ENCODE measurements at places on chromosomes 16 and 17.
A peak's percentile ranks its signal among the peaks of the same experiment; 100 is the strongest.

DNA sequence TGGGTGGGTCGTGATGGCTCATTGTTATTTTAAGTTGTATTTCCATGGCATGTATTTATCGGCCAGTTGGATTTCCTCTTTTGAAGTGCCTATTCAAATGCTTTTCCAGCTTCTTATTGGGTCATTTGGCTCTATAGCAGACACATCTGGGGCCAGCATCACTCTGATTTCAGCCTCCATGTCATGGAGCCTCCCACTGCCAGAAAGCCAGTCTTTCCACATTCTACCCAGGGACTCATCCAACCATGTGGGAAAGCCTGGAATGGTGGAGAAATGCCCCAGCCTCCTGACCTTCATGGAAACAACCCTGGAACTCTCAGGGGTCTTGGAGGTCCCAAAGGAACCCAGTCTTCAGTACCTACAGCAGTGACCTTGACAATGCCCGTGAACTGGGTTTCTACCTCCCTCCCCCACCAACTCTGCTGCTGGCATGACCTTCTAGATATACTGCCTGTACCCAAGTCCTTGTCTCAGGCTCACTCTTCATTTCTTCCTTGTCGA, 33.8 kb upstream of the ADGRG1 start:
- no peak for DNase-seq

DNA sequence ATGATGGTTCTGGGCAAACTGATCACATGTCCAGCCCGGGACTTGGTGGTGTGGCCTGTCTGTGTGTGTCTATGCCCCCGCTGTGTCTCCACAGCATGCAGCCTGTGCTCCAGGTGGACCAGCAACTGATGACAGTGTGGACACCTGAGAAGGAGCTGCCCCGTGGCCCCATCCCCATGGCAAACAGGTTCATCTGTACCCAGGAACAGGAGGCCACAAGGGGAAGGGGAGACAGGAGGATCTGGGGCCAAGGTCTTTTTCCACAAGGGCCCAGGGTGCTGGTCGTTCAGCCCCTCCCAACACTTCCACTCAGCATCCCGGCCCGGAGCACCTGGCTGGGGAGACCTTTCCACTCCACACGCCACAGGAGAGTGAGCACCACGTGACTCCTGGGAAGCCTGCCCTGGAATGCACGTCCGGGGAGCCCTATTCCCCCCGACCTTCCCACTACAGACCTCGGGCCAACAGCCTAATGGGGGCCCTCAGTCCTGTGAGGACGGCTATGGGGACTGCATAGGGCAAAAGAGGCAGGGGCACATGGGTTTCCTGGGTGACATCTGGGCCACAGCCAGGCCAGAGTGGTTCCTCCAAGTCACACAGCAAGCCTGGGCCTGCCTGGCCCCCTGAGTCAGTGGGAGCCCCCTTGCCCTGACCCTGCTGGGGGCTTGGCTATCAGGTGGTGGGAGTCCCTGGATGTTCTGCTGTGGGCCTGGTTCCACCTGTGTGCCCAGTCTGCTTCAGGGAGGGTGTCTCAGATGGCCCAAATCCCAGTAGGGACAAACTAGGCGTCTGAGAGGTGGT, 20.8 kb upstream of the NXPH3 start:
- DNase-seq: no peak

DNA sequence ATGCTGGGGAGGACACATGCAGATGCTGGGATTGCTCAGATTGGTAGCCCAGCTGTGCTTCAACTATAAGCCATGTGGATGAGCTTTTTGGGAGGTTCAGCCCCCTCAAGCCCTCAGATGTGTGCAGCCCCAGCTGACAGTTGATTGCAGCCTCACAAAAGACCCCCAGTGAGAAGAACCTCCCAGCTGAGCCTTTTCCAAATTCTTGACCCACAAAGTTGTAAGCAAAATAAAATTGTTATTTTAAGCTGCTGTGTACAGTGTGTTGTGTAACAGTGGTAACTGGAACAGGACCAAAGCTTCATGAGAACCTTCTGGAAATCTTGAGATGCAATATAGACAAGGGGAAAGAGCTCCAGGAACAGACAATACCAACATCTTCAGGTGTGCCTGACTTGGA, 156.8 kb upstream of the IRX3 start:
- DNase-seq: no peak

DNA sequence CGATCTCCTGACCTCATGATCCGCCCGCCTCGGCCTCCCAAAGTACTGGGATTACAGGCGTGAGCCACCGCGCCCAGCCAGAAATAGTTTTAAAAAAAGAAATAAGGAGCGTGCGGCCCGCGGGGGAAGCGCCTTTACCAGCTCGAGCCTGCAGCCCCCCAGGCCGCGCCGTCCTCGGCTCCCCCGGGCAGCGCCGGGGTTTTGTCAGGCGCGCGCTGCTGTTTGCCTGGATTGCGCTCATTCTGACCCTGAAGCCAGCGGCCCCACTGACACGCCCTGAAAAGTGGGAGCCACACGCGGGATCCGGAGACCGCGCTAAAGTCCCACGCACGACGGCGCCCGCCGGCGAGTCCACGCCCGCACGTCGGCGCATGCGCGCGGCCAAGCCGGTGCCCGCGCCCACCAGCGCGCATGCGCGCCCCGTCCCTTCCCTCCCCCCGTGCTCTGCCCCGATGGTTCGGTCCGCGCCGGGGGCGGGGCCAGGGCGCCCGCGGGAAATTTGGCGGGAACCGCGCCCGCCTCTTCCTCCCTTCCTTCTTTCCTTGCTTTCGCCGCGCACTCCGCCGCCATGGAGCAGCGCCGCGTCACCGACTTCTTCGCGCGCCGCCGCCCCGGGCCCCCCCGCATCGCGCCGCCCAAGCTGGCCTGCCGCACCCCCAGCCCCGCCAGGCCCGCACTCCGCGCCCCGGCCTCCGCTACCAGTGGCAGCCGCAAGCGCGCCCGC, at the start of gene CDT1:
Gene CDT1, plus strand, starts transcription at position 526 of the 724 bp plus-strand sequence. Its CDS starts 43 bp downstream, at position 569.
- DNase-seq: peak; percentile 63

DNA sequence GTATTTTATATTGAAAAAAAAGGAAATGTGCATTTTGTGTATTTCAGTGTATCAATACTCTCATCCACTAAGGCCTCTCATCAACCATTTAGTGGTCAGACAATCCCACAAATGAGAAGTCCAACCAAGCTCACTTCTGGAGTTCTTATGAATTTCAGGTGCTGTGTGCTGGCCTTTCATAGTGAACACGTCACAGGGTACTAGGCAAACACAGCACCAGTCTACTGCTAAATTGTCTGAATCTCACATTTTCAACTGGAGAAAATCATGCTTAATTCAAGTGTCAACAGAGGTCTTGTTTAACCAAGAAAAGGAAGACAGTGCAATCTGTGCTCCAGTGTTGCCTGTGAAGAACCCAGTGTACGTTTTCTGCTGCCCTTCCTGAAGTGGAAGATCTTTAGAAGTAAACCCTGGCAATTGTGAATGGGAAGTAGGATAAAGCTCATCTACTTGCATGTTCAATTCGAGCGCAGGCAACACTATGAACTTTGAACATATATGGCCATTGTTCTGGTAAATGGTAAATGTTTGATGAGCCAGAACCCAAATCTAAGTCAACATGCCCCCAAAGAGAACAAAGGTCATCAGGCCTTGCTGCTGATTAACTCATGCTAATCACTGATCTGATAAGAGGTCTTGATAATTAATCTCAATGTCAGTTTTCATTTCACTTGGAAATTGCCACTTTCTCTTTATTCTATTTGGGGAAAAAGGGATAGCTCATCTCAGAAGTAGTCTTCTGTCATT, 439.2 kb upstream of the SOX9 start:
- DNase-seq: no peak

DNA sequence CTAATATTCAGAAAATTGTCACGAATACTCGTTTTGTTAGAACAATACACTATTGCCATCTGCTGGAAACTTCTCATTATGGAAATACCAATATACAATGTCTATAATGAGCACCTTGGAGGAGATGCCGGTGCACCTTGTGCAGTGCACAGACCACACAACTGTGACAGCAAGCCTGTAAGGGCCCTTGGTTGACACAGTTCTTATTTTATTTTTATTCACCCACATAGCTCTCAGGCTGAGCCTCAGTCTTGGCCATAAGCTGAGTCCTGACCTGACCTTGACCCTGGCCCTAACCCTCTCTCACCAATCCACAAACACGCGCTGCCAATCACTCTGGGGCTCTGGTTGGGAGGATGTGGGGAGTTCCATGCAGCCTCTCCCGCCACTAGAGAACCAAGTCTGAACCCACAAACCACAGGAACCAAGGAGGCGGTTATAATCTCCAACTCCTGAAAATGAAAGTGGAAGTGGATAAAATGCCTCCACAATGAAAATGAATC, 7.6 kb downstream of the AIPL1 start:
- no peak for DNase-seq

GRCh38 chr16:27311897-27312303, 1.9 kb upstream of the IL4R start:
- DNase-seq: no peak

- DNase-seq: no peak
Measured at GRCh38 chr16:54620197-54620596, 310.5 kb upstream of the IRX5 start.

- no peak for DNase-seq
Measured at GRCh38 chr17:80876950-80877728, 114.5 kb upstream of the CHMP6 start.

DNA sequence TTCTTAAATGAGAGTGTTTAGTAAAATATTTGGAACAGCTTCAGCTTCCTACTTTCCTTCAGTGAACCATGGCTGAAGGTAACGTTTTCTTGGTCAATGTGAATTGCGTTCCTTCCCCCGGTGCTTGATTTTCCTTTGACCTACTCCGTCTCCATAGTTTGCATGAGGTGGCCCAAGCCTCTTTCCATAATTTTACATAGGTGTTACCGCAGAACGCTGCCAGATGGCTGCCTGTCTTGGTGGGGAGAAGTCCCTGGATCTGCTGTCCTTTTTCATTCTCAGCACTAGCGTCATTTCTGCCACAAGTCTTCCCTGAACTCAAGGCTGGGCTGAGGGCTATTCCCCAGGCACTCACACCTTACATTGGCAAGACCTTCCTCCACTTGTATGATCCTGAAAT, 178.4 kb downstream of the PRKCA start:
- no peak for DNase-seq

- no peak for DNase-seq
Measured at GRCh38 chr16:66741169-66741900, 10.1 kb downstream of the DYNC1LI2 start.

- DNase-seq: no peak
Measured at GRCh38 chr16:86391486-86391885, 118.8 kb upstream of the FOXF1 start.

Data from stimulated activated CD8-positive, alpha-beta memory T cell treated with anti-CD3 and anti-CD28 coated beads, Interleukin-4, amount 100 ng/mL, for 1 hour (primary cell).